ENCODE measurements at places on chromosomes 13 and 19.

DNA sequence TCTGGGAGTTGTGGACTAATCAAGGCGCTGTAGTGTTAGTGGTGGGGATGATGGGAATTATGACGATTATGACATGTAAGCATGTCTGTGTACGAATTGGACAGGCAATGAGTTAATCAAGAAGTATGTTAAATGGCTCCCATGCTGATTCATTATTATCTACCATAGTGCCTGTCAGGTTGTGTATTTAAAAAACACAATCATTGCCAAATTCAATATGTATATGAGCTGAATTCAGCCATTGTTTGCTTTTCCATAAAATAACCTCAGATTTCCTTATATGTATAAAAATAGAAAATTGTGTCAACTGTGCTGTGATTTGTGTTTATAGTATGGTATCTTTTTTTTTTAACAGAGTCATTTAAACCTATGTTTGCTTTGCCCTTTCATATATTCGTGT lies 37.1 kb downstream of the PCCA start:
- no peaks in the 10 kb centered on the region for H3K27me3 ChIP-seq
- peaks cover 18% of the 10 kb centered on the region for H3K36me3 ChIP-seq
- H3K27ac ChIP-seq = no peak overlapping the region
- H3K4me3 ChIP-seq = no peak overlapping the region

GRCh38 chr19:50432221-50433028 lies at the start of gene MYBPC2:
MYBPC2 (plus strand) TSS chr19:50432892; CDS start chr19:50432954, 62 bp downstream.
- peak within 1 kb of the TSS; percentile 79 for H3K4me3 ChIP-seq
- H3K27ac ChIP-seq = peak within 1 kb of the TSS; percentile 70
- H3K27me3 ChIP-seq = peaks cover 22% of the 10 kb centered on the region
- no peaks in the 10 kb centered on the region for H3K36me3 ChIP-seq
- peaks cover 29% of the 10 kb centered on the region for H3K4me1 ChIP-seq

- no peak overlapping the region for H3K4me3 ChIP-seq
- H3K4me1 ChIP-seq = no peaks in the 10 kb centered on the region
- no peak overlapping the region for H3K27ac ChIP-seq
Observed at GRCh38 chr13:103471896-103472295, 405.7 kb upstream of the SLC10A2 start.

DNA sequence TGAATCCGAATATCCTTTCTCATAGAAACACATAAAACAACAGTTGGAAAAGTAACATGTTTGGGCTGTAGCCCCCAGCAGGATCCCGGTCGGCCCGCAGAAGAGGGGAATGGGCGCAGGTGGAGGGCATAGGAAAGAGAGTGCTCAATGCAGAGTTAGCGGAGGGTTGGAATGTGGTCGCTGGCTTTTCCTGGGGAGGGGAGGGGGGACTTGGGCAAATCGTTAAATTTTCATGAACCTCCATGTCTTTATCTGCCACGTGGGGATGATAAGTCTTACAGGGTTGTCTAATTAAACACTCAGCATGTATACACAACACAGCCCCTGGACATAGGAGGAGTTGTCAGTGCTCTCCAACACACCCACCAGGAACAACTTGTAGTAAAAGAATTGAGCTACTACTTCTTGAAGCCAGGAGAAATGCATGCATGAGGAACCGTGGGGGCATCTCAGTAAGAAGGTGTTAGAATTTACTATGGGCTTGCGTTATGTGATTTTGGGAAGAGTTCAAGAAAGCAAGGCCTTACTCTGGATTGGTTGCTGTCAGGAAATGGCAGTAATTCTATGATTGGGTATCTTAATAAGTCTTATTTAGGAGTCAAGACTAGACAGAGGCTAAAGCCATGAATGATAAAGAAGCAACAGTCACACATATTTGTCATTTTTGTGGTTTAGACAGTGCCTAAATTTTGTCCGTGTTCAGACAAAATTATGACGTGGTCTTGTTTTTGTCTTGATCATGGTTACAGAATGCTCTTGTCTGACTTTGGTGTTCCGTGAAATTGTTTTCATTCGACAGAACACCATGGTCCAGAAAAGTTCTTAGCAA lies 671 bp upstream of the SLC46A3 start:
- peaks cover 2% of the 10 kb centered on the region for H3K27me3 ChIP-seq
- no peaks in the 10 kb centered on the region for H3K36me3 ChIP-seq
- H3K4me3 ChIP-seq = peak overlapping the region; percentile 89
- H3K4me1 ChIP-seq = peaks cover 29% of the 10 kb centered on the region

DNA sequence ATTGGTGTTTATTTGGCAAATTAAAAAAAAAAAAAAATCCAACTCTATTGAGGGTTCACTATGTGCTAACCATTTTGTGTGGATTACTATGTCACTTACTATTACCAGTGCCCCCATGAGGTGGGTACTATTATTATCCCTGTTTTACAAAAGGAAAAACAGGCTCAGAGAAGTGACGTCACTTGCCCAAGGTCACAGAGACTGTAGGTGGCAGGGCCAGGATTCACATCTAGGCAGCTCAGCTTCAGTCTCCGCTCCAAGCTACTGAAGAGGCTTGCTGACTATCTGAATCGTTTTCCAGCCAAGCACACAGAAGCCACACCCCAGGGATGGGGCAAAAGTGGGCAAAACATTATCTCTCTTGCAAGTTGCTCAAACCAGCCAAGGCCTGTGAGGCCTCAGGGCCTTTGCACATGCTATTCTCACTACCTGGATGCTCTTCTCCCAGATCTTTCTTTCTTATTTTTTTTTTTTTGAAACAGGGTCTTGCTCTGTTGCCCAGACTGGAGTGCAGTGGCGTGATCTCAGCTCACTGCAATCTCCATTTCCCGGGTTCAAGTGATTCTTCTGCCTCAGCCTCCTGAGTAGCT lies 4.8 kb upstream of the ANGPTL8 start:
- H3K36me3 ChIP-seq = no peaks in the 10 kb centered on the region
- no peaks in the 10 kb centered on the region for H3K27me3 ChIP-seq
- H3K4me3 ChIP-seq = no peak overlapping the region
- no peak for DNase-seq
- no peak overlapping the region for H3K27ac ChIP-seq
- no peaks in the 10 kb centered on the region for H3K4me1 ChIP-seq

DNA sequence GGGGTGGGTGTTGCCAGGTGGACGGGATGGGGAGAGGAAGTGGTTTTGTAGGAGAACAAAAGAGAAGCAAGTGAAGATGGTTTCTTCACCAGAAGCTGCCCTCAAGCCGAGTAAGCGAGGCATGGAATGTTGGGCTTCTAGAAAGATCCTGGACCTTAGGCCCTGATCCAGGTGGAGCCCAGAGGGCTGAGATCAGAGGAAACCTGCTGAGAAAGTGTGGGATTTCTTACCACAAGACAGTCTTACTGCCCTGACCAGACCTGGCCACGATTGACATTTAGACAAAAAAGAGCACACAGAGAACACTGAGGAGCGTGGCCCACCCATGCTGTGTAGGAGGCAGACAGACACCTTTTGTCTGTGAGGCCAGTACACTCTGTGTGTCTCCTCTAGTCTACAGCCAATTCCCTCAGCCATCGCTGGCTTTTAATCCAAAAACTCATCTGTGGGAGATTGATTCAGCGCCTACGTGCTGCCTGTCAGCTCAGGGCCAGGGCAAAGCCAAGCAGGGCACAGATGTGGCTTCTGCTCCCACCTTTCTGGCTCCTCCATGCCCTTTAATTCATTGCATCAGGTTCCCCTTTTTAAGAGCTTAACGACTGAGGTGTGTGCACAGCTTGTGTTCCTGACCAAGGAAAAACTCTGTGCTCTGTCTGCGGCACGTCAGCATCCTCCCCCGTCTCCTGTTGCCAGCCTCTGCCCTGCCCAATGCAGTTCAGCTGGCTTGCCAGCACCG lies 123.3 kb downstream of the AKAP11 start:
- no peaks in the 10 kb centered on the region for H3K27me3 ChIP-seq
- H3K27ac ChIP-seq = peak overlapping the region; percentile 99
- peaks cover 86% of the 10 kb centered on the region for H3K4me1 ChIP-seq
- DNase-seq = peak; percentile 54

DNA sequence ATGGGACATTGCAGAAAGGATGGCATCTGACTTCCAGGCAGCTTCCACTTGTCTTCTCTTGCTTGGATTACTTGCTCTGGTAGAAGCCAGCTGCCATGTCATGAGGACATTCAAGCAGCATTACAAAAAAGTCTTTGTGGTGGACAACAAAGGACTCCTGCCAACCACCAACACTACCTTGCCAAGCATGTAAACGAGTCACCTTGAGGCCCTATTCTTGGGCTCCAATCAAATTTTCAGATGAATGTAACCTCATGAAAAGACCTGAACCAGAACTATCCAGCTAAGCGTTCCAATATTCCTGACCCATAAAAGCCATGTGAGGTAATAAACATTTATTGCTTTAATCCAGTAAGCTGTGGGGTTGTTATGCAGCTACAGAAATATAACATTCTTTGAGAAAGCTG lies 12.5 kb downstream of the PROSER1 start:
- H3K4me1 ChIP-seq = peaks cover 6% of the 10 kb centered on the region
- no peak overlapping the region for H3K27ac ChIP-seq
- H3K36me3 ChIP-seq = peaks cover 64% of the 10 kb centered on the region
- no peak for DNase-seq
- H3K27me3 ChIP-seq = no peaks in the 10 kb centered on the region

DNA sequence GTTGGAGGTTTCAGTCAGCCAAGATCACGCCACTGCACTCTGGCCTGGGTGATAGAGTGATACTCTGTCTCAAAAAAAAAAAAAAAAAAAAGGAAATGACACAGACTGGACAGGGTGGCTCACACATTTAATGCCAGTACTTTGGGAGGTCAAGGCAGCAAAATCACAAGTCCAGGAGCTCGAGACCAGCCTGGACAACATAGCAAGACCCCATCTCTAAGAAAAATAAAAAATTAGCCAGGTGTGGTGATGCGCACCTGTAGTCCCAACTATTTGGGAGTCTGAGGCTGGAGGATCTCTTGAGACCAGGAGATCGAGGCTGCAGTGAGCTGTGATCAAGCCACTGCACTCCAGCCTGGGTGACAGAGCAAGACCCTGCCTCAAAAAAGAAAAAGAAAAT lies 22.6 kb upstream of the NAPA start:
- peaks cover 16% of the 10 kb centered on the region for H3K4me1 ChIP-seq
- DNase-seq = no peak
- no peak overlapping the region for H3K27ac ChIP-seq
- no peaks in the 10 kb centered on the region for H3K36me3 ChIP-seq
- peaks cover 2% of the 10 kb centered on the region for H3K27me3 ChIP-seq

DNA sequence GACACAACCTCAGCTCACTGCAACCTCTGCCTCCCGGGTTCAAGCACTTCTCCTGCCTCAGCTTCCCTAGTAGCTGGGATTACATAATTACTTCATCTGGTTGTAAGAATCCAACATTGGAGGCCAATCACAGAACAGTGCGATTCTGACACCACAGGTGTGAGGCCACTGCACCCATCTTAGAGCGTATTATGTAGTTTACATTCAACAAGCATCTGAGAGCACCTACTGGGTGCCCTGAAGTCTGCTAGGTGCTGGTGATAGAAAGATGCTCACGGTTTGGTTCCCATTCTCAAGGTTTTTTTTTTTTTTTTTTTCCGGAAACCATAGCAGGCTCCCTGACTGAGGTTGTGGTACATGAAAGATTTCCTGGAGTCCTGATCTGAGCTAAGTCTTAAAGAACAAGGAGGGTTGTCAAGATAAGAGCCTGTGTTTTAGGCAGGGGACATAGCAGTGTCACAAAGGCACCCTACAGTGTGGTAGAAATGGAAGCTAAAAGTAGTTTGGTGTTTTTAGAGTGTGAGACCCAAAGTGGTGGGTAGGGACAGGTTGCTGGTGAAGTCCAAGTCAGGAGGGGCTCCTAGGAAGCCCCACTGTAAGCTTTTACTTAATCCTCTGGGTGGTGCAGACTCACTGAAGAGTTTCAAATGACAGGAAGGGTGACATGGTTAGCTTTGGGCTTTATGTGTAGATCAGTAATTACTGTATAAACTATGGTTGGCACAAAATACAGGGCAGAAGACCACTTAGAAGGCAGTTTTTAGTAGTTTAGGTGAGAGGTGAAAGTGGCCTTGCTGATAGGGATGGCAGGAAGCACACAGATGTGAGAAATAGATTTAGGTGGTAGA lies 15.2 kb downstream of the SAE1 start:
- peaks cover 64% of the 10 kb centered on the region for H3K36me3 ChIP-seq
- H3K27me3 ChIP-seq = no peaks in the 10 kb centered on the region
- no peak overlapping the region for H3K4me3 ChIP-seq
- peak overlapping the region; percentile 80 for H3K27ac ChIP-seq
- no peak for DNase-seq
- peaks cover 56% of the 10 kb centered on the region for H3K4me1 ChIP-seq

DNA sequence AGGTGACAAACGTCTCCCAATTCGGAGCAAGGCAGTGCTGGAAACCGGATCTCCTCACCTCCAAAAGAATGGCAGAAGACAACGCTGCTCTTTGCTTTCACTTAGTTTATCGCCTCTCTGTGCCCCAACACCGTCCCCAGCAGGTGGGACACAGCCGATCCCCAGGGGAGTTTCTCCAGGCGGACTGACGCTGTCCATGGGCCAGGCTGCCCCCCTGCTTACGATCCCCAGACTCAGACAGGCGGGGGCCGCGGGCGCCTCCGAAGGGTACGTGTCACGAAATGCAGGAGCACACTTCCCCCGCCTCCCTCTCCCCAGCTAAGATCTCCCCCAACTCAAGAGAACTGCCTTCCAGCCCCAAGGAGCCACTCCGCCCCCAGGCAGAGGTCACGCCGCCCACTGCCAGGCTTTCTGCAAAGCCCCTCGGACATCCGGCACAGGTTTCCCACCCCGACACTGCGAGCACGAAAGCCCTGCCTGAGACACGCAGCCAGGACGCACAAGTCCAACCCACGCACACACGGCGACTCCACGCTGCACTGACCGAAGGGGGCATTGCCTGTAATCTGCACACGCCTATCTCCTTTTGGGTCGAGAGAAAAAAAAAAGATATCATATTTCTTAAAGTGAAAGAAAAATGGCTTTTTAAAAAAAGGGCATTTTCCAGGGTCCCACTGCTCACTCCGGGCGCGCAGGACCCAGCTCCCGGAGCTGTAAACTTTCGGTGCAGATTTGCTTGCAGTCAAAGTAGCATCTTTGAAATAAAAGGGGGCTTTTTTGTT lies 2.0 kb downstream of the SPRY2 start:
- peaks cover 20% of the 10 kb centered on the region for H3K4me1 ChIP-seq
- no peak overlapping the region for H3K4me3 ChIP-seq
- no peaks in the 10 kb centered on the region for H3K36me3 ChIP-seq
- no peak overlapping the region for H3K27ac ChIP-seq

DNA sequence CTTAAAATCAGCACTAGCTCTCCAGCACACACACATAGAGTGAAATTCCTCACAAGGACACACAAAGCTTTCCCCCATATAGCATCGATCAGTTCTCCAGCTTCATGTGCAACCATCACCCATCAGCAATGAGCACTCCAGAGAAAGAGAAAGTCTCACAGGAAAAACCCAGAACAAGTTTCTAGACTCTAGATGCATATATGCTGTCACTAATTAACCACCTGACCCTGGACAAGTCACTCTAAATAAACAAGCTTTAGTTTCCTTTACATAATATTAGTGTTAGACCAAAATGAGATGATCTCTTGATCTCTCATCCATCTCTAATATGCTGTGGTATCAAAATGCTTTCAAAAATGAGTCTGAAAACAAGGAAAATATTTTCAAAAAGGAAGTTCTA lies 81.2 kb downstream of the TBC1D4 start:
- no peak overlapping the region for H3K27ac ChIP-seq
- H3K4me1 ChIP-seq = peaks cover 1% of the 10 kb centered on the region
- H3K4me3 ChIP-seq = no peak overlapping the region
- no peak for DNase-seq
- H3K27me3 ChIP-seq = peaks cover 21% of the 10 kb centered on the region

- H3K4me3 ChIP-seq = no peak overlapping the region
- H3K4me1 ChIP-seq = peaks cover 6% of the 10 kb centered on the region
- H3K36me3 ChIP-seq = peaks cover 3% of the 10 kb centered on the region
- no peak for DNase-seq
- H3K27ac ChIP-seq = no peak overlapping the region
- no peaks in the 10 kb centered on the region for H3K27me3 ChIP-seq
Observed at GRCh38 chr19:5018224-5019015, 49.5 kb downstream of the KDM4B start.
